ENCODE measurements at places on chromosomes 7 and 10.

DNA sequence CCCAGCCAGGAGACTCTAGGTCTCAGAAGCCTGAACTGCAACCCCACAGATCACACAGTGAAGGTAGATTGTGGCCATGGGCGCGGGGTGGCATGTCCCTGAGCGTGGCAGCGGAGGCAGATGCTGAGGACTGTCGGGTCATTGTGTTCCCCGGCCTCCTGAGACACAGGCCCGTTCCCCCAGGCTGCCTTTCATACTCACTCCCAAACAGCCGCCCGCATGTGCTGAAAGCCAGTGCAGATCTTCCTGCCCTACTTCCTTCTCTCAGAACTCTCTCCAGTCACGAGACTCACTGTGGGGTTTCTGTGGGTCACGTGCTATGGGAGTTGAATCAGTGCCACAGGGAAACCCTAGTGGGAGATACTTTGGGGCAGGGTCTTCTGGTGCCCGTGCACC is 48.0 kb downstream of the ZNF467 start:
- DNase-seq, result no peak

DNA sequence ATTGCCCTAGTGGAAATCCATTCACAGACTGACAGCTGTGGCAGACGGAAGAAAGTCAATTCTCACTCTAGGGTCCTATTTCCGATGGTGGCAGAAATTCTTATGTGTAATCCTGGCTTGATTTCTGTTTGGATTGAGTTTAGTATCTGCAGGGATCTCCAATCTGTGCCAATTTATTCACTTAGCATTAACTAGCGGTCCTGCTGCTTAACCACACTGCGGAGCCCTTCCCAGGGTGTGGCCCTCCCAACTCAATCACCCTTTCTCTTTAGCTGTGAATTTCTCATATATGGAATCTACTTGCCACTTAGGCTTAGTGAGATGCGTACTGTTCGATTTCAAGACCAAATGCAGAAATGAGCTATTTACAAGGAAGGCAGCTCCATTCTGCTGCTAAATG is 215.7 kb downstream of the SFMBT2 start:
- DNase-seq, result no peak

DNA sequence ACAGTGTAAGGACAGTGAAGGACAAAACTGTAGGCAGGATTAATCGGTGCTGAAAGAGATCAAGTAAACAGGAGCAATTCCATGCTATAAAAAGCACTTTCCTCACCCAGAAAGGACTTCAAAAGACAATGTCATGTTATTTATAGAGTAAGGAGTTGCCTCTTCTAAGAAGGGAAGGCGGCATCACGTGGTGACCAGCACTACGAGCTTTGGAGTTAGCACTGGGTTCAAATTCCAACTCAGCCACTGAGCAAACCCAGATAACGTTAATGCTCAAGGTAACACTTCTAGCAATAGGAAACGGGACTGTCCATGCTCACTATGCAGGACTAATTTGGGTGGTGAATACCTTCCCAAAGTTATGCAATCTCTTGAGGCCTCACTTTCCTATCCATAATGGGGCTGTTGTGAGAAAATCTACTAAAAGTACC is 715 bp upstream of the PANK1 start:
- DNase-seq, result no peak

GRCh38 chr7:34013421-34013820 is 108.1 kb downstream of the BMPER start:
- no peak for DNase-seq

- DNase-seq, result no peak
Measured at GRCh38 chr10:6211671-6212635, 9.2 kb downstream of the PFKFB3 start.
